ENCODE measurements at places on chromosomes 6 and 20.

- no peak for DNase-seq
Measured at GRCh38 chr6:111377558-111378120, 105.4 kb downstream of the REV3L start.

GRCh38 chr6:155222506-155222905 lies 41.3 kb upstream of the CLDN20 start:
- DNase-seq = no peak

GRCh38 chr6:54307439-54307910 lies 766 bp upstream of the TINAG start:
- no peak for DNase-seq

DNA sequence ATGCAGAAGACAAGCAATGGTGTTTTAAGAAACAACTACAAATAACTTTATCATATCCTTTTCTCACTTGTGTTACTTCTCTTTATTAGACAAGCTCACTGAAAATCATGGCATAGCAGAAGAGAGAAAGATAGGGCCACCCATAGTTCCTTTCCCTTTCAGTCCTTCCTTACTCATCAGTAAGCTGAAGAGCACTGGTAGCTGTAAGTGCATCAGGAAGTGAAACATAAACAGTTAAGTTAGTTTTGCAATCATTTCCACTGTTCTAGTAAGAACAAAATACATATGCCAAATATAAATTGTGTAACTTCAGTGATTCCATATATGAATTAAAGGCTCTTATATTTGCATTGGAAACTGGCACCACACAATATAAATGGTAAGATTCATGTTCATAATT lies 220.1 kb downstream of the HACE1 start:
- no peak for DNase-seq

DNA sequence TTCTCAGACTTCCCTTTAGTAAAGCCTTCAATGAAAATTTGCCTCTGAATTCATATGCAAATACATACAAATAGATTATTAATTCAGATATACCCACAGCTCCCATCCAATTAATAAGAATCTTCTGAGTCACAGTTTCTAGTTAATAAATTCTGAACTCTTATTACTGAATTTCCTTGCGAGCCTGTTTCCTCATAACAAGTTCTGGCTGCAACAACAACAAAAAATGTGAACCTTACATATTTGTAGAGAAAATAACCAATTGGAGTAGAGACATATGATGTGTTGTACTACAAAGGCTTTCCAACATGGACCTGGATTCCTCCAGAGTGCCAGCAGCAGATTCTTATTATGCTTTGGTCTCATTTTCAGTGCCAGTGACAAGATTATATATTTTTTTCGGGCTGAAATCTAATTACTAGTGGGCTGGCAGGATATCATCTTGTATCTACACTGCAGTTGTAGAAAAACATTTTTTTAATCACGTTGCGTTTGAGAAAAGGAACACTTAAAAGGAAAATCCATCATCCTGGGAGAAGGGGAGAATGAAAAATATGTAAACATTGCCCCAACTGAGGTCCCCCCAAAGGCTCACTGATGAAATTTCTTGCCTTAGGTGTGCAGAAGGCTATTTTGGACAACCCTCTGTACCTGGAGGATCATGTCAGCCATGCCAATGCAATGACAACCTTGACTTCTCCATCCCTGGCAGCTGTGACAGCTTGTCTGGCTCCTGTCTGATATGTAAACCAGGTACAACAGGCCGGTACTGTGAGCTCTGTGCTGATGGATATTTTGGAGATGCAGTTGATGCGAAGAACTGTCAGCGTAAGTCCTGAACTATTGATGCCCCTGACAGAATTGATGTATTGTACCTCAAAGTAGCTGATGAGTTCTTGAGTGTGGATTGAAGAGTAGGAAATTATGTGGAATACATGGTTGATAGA lies 404.6 kb downstream of the LAMA2 start:
- DNase-seq = no peak

GRCh38 chr6:71393981-71394432 lies 105.4 kb downstream of the OGFRL1 start:
- no peak for DNase-seq

DNA sequence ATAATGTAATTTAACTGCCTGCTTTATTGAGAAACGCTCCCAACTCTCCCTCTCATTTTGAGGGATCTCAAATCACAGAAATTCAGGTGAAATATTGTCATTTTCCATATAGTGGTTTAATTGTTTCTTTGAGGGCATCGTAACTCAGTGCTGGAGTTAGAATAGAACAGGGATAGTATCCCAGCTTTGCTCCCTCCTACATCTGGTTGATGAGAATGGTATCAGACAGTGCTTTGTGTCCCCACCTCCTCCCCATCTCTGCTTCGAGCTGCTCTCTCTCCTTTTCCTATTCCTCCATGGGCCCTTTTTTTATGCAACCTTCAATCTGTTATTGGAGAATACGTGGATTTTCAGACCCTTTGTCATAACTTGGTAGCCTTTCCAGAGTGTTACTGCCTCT lies 41.2 kb upstream of the REV3L start:
- peak; percentile 8 for DNase-seq

- DNase-seq = no peak
Measured at GRCh38 chr20:25339608-25340007, 51.0 kb downstream of the ABHD12 start.

DNA sequence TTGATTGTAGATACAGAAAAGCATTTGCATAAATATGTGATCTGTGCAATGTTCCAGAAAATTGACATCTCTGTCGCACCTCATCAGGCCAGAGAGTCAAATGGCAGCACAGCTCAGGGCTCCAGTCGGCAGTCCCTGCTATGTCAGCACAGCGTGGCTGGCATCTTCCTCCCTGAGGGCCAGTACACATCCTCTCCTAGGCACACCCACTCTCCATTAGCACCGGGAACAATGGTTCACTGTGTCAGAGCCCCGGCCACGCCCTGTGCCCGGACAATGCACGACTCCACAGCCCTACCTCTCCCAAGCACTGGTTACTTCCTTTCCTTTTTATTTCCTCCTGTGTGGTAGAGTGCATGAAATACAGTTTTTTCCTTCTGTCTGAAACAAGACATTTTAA lies 114.9 kb downstream of the FOXC1 start:
- DNase-seq = no peak

- DNase-seq = no peak
Measured at GRCh38 chr6:73180076-73180738, 45.1 kb downstream of the KHDC1L start.

GRCh38 chr20:2978519-2978918 lies 64.9 kb upstream of the GNRH2 start:
- DNase-seq = no peak

DNA sequence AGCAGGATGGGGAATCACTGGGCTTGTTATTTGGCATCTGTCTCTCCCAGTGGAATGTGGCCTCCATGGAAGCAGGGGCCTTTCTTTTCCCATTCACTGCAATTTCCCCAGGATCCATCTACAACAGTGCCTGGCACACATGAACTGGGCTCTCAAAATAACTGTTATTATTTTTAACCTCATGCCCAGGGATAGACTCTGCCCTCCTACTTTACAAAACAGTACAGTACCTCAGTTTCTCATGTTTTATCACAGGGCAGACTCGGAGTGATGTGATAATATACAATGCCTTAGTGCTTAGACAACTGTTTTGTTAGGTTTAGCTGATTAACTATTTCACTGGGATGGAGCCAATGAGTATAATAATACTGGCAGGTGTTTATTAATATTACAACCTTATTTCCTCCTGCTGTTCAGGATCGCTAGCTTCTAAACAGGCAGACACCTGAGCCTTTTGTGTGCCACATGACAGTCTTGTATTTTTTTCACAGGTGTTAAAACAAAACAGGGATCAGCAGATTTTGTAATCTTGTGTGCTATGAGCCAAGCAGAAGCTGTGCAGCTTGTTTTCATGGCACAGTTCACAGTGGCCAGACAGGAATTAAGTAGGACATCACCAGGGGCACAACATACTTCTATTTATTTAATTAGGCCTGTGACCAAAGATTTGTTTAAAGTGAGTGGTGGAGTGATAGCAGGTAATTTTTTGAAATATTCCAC lies 157.7 kb upstream of the EYA4 start:
- DNase-seq = no peak

DNA sequence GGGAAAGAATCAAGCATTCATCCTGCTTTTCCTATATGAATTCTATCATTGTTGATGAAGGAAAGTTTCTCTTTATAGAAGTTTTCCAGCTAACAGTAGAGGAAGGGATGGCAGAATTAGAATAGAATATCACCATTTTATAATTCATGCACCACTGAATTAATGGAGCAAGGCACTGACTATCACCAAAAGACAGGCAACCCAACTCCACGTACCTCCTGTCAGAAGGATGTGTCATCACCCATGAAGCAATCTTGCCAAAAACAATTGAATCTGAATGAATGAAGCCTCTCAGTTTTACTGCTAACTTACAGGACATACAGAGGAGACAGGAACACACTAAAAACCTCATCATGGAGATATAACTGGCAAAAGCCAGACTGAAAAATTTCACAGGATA lies 122.4 kb downstream of the NFATC2 start:
- no peak for DNase-seq

DNA sequence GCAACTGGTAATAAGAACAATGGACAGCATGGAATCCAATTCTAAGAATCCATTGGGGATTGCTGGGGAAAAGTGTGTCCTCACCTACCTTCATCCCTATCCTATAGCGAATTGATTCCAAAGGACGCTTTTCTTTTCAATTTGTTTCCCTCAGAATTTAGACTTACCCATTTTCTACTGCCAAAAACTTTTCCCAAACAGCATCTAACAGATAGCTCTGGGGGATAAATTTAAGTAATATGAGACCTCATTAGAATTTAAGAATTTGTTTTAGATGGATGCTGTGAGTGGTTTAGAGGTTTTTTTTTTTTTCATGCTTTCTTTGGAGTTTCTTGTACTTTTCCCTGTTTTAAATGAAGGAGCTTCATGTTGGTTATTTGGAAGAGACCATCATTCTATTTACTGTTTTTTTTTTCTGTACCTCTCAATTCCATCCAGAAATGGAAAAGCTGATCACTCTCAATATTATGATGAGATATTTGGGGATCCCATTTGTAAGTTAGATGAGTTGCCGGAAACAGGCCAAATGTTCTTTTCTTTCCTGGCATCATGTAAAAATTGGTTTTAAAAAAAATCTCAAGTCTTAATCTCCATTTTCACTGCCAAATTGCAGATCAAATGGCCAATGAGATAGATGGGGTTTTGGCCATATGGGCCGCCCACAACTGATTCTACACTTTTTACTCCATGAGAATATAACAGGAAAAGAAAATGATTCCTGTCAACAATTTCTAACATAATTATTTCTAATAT lies 105.7 kb downstream of the BCAS1 start:
- DNase-seq = no peak

- DNase-seq = no peak
Measured at GRCh38 chr20:20410678-20411077, 42.8 kb downstream of the INSM1 start.

DNA sequence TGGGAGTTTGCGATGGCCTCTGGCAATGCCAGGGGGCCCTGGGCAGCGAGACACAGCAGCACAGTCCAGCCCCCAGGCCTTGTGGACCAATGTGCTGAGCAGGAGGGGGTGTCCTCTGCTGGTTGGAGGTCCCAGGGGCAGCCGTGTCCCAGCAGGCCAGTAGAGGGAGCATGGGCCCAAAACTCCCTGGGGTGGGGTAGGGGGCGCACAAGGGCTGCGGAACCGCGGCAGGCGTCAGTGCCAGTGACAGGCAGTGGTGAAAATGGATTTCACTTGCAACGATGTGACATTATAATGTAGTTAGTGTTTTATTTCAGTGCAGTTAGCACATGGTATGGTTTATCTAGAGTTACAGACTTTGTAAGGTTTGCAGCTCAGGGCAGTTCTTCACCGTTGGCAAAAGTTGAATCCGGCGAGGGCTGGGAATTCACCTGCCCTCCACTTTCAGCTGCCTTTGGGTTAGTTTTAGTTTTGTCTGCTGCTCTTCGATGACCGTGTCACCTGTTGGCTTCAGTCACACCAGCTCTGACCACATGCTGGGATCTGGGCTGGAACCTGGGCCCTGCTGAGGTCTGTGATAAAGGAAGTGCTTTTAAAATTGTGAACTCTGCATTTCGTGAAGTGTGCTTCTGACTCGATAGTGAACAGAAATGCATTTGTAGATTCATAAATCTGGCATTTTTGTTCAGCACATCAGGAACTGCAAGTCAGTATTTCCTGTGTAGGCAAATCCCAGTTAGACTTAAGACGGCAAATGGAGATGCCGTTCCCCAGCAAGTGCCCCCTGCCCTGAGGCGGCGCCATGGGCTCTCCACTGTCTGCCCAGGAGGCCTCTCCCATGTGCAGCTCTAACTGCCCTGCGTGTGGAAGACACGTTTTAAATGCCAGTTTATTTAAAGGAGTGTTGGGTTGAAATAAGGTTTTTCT lies 46.8 kb downstream of the PYGB start:
- DNase-seq = peak; percentile 70

GRCh38 chr6:39938773-39939654 lies 4.8 kb upstream of the MOCS1 start:
- no peak for DNase-seq

GRCh38 chr20:61230166-61230565 lies 21.9 kb upstream of the CDH4 start:
- no peak for DNase-seq

DNA sequence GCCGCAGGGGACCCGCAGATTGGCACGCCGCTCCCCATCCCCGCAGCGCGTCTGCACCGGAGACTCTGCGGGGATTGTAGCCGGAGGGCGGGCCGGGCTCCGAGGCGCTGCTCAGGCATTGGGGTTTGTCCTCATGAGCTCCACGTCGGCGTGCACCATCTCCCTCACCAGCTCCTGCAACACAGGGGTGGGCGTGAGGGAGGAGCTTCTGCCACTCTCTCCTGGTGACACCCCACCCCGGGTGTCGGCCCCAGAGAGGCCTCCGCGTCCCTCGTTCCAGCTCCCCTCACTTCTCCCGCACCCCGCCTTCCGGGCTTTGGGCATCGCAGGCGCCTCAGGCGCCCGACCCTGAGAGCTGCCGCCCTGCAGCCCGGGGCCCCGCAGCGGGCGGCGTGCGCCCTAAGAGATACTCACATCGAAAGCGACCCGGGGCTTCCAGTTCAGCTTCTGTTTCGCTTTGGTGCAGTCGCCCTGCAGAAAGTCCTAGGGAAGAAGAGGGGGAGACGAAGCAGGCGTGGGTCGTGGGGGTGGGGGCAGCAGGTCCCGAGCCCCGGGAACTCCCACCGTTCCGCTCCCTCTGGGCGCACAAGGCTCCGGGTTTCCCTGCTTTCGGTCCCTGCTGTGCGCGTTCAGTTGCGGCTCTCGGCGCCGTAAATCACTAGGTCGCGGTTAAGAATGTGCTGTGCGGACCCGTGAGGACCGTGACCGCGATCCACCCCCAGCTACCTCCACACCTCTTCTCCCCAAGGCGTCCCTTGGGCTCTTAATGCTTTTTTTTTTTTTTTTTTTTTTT lies 14.5 kb downstream of the FOXC1 start:
- no peak for DNase-seq

DNA sequence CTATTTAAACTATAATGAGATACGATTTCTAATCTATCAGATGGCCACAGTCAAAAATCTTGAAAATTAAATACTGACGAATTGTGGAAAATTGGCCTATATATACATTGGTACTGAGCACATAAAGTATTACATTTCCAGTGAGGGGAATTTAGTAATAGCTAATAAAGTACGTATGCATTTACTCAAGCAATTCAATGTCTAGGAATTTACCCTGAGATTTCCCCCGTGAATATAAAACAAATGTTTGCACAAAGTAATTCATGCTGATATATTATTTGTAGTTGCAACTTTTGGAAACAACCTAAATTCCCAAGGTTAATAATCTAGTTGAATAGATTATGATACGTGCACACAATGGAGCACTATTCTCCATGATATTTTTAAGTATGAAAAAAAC lies 14.7 kb upstream of the C6orf141 start:
- no peak for DNase-seq

Measured in stimulated activated effector memory CD8-positive, alpha-beta T cell treated with anti-CD3 and anti-CD28 coated beads, Interleukin-12 subunit alpha, Interleukin-12 subunit beta, amount 100 ng/mL, for 72 hours (primary cell).